ENCODE measurements at places on chromosomes 2 and 18.
A peak's percentile ranks its signal among the peaks of the same experiment; 100 is the strongest.

DNA sequence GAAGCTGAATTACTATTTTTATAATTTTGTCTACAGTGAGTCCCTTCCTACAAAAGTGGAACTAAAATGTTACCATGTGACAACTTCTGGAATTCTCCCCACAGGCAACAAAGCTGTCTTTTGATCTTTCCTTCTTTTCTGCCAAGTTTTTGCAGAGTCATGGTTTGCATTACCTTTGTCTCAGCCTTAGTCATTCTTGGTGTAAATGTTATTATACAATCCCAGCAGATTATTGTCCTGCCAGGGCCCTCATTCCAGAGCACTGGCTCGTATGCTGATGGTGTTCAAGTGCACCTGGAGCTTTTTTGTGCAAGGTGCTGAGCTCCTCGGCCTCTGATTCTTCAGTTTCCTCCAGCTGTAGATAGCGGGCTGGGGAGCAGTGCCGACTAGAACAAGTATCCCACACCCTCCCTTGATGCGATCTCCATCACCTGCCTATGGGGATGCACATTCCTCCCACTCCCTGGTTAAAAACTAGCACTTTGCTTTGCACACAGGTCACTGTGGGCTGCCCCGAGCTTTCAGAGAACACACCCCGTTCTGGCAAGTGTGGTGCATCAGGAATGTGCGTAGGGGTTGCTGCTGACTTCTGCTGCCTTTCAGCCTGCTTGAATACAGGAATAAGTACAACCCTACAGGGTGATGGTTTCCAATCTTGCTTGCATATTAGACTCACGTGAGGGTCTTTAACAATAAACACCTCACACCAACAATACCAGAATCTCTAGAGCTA lies 263.6 kb downstream of the RNF144A start:
- no peak for DNase-seq

- no peak for DNase-seq
These were observed 37.5 kb downstream of the KCNG3 start for GRCh38 chr2:42456126-42456839.

GRCh38 chr2:96596596-96596995 lies 41.5 kb downstream of the KANSL3 start:
- DNase-seq = no peak

DNA sequence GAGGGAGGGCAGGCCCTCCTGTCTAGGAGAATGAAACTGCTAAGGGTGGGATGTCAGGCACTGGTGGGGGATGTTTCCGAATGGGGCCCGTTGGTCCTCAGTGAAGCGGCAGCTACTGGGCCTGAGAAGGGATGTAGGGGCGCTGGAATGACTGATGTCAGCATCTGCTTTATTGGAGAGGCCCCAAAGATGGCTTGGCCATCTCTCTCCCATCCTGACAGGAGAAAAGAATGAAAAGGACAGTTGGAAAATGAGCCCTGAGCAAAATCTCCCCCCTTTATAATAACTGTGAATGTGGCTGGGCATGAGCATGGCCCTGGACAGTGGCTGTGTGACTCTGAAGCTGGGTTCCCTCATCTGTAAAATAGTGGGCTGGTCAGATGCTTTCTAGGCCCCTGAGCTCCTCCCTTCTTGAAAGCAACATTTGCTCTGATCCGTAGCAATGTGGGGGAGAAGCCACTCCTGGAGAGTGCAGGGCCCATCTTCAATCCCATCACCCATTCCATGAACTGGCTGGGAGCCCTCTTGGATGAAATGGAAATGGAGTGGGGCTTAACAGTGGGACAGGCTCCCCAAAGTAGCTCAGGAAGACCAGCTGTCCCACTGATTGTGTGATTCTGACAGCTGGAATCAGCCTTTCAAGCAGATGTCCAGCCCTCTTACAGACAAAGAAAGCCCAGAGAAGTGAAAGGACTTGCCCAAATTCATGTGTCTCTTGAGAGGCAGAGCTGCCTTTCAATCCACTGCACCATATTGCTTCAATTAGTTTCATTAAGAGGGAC lies 232.7 kb upstream of the SMAD2 start:
- no peak for DNase-seq

DNA sequence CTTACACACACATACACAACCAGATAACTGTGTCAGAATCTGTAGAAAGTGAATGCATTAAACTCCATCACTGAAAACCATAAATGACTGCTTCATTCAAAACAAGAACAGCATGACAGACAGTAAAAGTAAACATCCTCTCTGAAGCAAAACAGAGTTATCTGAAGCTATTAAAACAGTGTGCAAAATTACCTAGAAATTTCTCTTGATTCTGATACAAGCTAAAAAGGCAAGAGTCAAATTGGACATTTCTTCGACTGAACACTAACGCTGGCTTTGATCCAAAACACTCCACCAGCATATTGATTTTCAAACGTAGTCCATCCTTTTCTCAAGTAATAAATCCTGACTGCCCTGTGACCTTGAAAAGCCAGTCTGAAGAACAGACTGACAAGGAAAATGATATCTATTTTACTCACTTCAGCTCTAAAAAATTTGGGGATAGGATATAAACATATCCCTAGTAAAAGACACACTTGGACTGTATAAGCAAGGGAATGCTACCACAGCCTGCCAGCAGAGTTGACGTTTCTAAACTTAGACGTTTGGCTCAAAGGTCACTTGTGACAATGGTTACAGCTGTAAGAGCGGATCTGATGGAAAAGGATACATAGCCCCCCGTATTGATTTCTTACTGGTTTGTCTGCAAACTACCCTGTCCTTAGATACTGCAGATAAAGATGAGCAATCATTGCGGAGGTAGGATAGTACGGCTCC lies 128.9 kb upstream of the ITGB6 start:
- DNase-seq = no peak

- peak; percentile 59 for DNase-seq
These were observed at the start of gene ACVR2A for GRCh38 chr2:147844697-147845410. Gene ACVR2A (plus strand): TSS chr2:147845029. CDS start chr2:147845153, 124 bp downstream.

DNA sequence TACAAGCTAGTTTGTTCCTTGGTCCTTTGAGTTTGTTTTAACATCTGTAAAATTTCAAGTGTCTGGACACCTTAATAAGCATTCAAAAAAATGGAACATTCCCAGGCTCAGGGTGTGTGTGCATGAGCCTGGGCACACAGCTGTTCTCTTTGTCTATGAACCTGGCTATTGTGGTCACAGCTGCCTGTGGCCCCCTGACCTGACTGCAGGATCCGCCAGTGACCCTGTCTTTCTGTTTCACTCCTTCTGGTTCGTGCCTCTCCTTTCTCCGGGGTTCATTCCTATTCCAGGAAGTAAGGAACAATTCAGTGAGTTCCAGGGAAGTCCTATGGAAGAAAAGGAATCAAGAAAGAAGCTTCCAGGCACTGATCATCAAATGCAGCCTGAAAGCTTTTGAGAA lies 35.6 kb downstream of the VWA3B start:
- no peak for DNase-seq
